ENCODE measurements at places on chromosomes 7 and 10.
A peak's percentile ranks its signal among the peaks of the same experiment; 100 is the strongest.

DNA sequence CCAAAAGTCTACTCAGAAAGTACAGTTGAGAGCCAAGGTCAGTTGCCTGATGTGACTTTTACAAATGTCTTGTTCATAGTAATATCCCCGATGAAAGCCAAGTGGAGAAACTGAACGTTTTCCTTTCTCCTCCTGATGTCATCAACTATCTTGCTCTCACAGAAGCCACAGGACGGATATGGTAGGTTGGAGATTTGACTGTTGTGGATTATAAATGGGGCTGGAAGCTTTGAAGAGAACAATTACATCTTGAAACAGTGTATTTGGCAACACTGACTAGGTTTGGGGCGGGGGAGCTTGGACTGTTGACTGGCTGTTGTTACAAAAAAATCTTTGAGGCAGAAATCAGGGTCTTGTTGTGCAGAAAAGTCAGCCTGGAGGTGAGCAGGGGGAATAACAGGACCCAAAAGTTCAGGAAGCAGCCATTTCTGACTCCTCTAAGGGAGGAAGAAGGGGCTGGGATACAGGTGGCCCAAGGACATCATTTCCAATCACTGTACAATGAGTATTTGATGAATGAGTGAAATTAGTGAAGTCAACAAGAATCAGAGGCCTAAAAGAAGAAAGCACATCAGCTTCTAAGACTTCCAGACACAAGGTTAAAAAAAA lies 24.3 kb downstream of the PLEKHS1 start:
- DNase-seq, result no peak

DNA sequence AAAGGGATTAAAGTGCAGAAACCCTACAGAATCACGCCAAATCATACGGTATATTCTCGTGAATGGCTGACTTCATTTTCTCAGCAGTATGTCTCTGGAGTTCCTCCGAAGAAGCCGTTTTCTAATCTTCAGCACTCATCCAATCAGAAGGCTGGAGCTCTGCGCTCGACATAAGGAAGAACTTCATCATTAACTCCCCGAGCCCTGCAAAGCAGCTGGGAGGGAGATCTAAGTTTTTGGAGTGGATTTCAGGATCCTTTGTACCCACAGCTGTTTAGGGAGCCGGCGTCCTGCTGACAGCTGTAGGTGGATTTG lies 40.7 kb upstream of the SDK1 start:
- no peak for DNase-seq

GRCh38 chr7:159025161-159025779 lies 119.4 kb downstream of the VIPR2 start:
- no peak for DNase-seq

GRCh38 chr10:129472696-129473555 lies 5.9 kb downstream of the MGMT start:
- DNase-seq, result no peak

DNA sequence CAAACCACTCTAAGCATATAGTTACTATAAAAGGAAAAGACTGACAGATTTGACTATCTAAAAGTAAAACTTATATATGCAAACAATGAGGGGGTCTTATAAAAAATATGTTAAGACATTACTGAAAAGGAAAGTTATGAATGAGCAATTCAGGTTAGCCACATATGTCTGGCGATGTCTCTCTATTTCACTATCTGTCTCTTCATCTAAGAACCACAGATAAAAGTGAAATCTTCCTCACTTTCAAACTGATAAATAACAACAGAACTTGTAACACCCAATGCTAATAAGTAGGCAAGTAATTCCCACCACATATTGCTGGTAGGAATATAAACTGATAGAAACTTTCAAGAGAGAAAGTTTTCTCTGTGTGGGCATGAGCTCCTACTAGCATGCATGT lies 138.2 kb downstream of the CHCHD3 start:
- no peak for DNase-seq

DNA sequence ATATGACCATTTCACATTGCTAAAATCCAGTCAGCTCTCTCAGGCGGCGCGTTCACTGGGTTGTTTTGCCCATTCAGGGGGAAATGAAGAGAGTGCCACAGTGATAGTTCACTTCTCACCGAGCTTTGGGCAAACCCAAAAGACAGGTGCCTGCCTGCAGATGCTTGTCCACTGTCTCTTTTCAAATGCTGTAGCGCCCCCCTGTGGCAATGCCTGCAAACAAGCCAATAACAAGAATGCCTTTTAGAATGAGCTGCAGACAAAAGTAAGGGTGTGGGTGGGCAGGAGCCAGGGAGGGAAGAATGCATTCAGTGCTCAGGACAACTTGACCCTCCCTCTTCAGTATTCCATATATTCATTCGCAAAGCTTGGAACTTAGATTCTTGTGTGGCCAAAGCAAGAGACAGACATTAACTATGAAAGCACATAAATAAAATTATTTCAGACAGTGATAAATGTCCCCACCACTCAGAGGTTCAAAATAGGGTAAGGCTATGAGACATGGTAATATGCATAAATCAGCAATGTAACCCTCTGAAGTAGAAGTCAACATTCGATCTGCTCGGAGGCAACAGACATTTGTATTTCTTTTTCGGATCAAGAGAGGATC lies 86.9 kb downstream of the JAZF1 start:
- DNase-seq, result peak; percentile 86

DNA sequence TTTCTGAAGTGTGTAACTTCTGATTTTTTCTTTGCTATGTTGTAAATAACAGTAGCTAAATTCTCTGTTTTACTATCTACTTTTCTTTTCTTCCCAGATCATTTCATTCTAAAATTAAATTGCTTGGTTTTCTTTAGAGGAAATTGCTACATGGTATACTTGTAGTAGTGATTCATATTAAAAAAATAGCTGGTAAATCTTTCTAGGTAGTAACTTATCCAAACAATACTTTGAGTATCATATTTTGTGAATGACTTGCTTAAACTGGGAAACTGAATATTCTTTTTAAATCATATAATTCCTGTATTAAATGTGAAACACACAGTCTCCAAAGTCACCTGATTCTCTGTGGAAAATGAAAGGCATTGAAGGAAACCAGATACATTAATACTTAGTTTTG lies 85.5 kb downstream of the ZNRF2 start:
- no peak for DNase-seq

- no peak for DNase-seq
Observed at GRCh38 chr10:80150172-80150571, 17.6 kb downstream of the PLAC9 start.

DNA sequence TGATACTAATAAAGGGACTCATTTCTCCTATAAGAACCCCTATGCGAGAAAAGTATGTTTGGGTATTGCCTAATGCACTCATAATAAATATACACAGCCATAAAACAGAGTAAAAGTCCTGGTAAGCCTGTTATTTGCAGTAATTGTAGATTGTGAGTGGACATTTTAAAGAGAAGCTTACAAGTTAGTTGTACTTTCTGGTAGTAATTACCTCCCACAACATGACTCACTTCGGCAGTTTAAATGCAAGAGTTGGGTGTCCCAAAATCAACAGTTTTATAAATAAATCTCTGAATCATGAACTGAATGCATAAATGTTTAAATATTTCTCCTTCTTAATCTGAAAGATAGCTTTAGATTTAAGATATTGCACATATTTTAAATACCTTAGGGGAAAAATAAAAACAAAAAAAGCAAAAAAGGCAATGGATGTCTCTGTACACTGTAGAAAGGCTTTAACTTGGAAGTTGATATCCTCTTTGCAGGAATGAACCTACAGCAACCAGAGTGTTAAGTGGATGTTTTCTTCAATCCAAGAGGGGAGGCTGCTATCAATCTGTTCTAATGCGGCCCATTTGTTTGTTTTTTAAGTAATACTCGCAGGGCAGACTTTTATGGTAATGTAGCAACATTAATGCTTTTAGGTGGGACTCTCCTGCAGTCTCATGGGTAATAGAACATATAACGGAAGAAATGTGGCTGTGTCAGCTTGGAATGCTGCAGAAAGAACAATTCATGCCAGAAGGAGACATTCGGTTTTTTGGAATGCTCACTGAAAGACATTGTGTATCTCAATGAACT lies 57.3 kb upstream of the ZEB1 start:
- no peak for DNase-seq

DNA sequence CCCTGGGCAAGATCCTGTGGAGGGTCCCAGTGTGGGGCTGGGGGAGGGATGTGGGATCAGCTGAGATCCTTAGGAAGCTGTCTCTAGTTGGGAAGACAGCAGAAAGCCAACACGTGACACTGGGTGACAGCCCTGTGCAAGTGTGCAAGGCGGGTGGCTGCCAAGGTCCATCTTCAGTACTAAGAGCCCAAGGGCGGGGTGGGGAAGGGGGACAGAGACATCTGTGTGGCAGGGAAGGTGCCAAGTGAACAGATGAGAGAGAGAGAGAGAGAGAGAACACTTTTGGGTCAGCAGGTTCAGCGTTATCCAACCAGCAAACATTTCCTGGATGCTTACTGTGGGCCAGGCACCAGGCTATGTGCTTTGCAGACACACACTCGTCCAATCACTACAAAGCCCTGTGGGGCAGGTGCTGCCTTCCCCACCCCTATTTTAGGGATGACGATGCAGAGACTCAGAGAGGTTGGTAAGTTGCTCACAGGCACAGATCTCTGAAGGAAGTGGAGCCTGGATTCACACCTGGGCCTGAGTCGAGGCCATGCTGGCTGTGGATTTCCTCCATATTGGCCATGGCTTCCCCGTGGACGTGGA lies 135.7 kb downstream of the GRK5 start:
- no peak for DNase-seq

- DNase-seq, result no peak
Observed at GRCh38 chr10:107984149-107984548, 819.6 kb upstream of the SORCS1 start.

GRCh38 chr10:124227988-124228387 lies 134.6 kb upstream of the CHST15 start:
- DNase-seq, result no peak

DNA sequence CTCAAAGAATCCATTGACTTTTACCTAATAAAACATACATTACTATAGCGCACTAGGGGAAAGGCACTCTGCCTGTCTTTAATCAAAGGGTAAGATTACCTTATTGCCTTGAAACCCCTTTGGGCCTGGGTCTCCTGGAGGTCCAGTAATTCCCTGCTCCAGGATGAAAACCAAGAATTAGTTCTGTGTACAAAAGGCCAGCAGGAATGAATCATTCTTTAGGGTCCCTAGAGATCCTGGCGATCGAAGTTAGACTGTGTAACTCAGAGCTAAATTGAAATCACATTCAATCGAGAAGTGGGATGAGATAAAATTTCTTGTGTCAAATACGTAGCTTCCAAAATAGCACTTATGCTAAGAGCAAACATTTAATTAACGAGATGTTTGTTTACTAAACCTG lies 29.8 kb downstream of the COL28A1 start:
- DNase-seq, result no peak

DNA sequence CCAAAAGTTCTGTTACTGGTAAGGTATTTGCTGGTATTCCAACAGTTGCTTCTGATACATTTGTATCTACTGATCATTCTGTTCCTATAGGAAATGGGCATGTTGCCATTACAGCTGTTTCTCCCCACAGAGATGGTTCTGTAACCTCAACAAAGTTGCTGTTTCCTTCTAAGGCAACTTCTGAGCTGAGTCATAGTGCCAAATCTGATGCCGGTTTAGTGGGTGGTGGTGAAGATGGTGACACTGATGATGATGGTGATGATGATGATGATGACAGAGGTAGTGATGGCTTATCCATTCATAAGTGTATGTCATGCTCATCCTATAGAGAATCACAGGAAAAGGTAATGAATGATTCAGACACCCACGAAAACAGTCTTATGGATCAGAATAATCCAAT lies 131.0 kb downstream of the AASS start:
- no peak for DNase-seq

DNA sequence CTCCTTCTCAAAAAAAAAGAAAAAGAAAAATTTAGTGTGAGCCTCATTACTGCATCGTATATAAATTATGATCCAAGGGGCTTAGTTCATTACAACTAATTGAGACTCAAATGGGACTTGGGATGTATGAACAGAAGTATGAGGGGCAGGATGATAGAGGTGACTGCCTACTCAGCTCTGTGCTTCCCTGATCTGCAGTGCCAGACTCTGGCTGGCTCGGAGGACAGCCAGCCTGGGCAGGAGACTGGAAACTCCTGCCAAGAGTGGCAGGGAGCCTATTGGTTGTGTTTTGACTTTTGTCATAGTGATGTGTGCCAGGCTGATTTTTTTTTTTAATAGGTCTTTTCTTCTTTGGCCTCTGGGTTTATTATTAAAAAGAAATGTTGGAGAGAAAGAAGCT lies 73.8 kb upstream of the GTF2IRD1 start:
- no peak for DNase-seq

GRCh38 chr10:1601406-1601805 lies 135.9 kb downstream of the ADARB2 start:
- DNase-seq, result no peak

DNA sequence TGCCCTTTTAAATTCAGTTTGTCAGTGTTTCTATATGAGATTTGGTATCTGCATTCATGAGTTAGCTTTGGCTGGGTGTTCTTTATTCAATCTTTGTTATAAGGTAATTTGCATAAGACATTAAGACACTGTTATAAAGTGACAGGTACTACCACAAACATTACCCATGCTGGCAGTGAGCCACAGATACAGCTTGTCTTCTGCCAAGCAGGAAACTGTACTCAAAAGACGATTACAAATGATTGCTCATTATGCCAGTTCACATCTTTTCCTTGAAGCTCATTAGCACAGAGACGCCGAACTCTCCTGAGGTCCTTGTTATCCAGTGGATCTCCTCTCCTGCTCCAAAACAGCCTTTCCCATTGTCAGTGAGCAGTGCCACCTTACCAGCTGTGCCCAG lies 30.4 kb downstream of the AMPH start:
- DNase-seq, result no peak

- DNase-seq, result peak; percentile 98
Observed at GRCh38 chr10:110414548-110415309, 83.0 kb upstream of the DUSP5 start.

DNA sequence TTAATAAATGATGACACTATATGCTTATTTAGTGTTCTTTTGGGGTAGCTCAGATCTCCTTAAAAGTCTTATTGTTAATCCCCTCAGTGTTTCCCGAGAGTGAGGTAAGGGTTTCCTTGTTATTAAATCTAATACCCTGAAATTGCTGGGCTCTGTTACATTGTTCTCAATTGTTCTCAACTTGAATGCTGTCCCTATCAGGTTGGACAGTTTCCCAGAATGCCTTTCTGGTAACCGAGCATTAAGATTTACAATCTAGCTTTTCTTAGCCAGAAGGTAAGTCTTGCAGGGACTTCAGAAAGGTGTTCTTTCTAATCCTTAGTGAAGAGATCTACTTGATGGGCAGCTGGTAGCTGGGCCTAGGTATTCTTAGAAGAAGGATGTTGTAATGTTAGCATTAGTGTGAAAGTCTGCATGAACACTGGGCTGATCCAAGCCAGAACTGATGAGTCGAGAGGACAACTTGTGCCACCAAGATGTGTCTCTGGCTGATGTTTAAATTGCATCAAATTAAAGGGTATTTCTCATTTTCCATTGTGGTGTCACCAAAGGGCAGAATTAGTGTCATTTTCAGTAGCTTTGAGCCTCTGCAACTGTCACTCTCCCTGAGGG lies 89.9 kb downstream of the SND1 start:
- DNase-seq, result no peak

- no peak for DNase-seq
Observed at GRCh38 chr10:132995909-132996602, 53.7 kb upstream of the CFAP46 start.

GRCh38 chr7:101402081-101402779 lies 39.6 kb downstream of the COL26A1 start:
- no peak for DNase-seq

- DNase-seq, result no peak
Observed at GRCh38 chr10:119807960-119808697, 64.5 kb downstream of the MCMBP start.

- no peak for DNase-seq
Observed at GRCh38 chr10:3217301-3217700, 44.7 kb upstream of the PITRM1 start.

GRCh38 chr7:157054927-157055326 lies 44.5 kb upstream of the MNX1 start:
- no peak for DNase-seq
